Suppressor macrophage (primary cell): ENCODE measurements at places on chromosomes 4 and X.
A peak's percentile ranks its signal among the peaks of the same experiment; 100 is the strongest.

DNA sequence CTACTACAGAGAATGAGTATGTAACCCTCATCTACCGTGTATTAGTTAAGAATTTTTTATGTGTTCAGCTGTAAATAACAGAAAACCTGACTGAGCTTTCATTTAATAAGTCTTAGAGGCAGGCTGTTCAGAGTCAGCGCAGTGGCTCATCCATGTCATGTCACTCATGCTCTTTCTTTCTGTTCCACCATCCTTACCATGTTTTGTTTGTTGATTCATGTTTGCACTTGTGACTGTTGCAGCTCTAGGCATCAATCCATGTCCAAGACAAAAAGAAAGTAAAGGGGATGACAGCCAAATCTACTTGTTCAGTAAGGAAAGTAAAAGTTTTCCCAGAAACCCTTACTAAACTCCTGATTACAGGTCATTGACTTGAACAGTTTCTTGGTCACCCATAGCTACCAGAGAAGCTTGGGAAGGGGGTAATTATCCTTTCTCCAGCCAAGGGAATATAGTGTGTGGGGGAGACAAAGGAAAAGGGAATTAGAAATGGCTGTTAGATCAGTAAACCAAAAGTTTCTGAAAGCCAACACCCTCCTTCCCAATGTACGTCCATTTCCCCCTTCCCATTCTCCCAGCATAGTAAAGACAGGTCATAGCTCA lies 9.0 kb downstream of the ART3 start:
- DNase-seq = no peak

GRCh38 chr4:57053508-57053907 lies 56.7 kb downstream of the IGFBP7 start:
- DNase-seq = no peak

- DNase-seq = no peak
Measured at GRCh38 chrX:15820106-15821073, 30.1 kb downstream of the ZRSR2 start.

DNA sequence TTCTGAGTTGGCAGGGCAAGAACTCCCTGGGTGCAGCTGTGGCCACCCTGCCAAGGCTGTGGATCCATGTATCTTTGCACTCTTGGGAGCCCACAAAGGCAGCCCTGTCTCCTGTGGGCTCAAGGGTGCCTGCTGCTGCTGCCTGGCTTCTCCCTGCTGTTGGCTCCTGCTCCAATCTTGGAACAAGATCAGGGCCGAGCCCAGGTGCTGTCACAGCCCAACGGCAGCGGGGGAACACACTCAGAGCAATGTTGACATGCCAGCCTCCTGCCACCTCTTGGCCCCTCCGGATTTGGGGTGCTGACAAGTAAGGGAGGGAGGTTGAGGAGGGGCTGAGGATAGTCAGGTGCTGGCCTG lies 57.9 kb downstream of the COX18 start:
- no peak for DNase-seq

DNA sequence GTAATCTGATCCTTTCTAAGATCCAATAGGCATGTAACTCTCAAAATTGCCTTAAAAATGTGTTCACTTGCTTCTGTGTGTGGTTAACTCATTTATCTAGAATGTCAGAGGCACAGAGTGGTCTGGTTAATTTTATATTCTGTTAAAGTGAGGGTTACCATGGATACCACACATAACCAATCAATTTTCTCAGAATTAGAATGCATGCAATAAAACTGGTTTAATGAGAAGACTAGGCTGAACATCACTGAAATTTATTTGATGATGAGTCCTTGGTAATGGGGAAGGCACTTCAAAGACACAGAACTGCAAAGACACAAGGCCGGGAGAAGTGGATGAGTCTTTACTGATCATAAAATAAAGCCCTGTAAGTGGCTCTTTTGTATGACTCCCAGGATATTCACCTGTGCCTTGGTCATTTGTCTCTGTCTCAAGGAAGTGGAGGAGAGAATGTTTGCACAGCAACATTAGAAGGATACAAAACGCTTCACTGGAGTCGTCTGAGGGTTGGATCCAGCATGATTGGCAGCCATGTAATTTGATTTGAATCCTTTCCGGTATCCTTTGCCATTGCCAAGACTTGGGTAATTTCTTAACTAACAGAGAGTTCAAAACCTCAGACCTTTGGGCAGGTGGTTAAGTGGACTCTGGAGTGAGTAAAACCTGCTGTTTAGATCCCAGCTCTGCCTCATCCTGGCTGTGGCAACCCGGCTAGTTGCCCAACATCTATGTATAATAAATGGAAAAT lies 94.0 kb upstream of the RBPJ start:
- no peak for DNase-seq

DNA sequence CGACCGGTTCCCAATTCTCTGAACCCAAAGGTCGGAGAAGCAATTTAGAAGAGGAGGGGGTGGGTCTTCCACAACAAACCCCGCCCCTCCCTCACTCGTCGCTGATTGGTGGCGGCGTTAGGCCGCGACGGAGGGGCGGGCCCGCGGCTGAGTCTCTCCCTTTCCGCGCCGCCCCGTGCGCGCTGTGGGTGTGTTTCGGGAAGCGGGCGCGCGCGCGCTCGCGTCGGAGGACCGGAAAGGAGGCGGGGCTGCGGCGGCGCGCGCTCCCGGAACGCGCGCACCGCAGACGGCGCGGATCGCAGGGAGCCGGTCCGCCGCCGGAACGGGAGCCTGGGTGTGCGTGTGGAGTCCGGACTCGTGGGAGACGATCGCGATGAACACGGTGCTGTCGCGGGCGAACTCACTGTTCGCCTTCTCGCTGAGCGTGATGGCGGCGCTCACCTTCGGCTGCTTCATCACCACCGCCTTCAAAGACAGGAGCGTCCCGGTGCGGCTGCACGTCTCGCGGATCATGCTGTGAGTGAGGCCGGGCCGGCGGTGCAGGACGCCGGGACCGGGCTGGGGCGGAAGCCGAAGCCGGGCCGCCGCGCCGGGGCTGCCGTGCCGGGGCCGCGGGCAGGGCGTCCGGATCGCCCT lies at the start of gene SPCS3:
Gene SPCS3 (plus strand): TSS at position 263 of the 636 bp plus-strand sequence. CDS start 111 bp downstream, at position 374.
- peak; percentile 98 for DNase-seq
